ENCODE measurements at places on chromosomes 5 and 9.

- DNase-seq, result no peak
Observed at GRCh38 chr9:114905170-114905940, 25.0 kb downstream of the TNFSF8 start.

GRCh38 chr5:152349683-152350526 lies 55.2 kb downstream of the NMUR2 start:
- DNase-seq, result peak; percentile 56

GRCh38 chr9:119487118-119487827 lies 118.0 kb upstream of the BRINP1 start:
- DNase-seq, result peak; percentile 37

DNA sequence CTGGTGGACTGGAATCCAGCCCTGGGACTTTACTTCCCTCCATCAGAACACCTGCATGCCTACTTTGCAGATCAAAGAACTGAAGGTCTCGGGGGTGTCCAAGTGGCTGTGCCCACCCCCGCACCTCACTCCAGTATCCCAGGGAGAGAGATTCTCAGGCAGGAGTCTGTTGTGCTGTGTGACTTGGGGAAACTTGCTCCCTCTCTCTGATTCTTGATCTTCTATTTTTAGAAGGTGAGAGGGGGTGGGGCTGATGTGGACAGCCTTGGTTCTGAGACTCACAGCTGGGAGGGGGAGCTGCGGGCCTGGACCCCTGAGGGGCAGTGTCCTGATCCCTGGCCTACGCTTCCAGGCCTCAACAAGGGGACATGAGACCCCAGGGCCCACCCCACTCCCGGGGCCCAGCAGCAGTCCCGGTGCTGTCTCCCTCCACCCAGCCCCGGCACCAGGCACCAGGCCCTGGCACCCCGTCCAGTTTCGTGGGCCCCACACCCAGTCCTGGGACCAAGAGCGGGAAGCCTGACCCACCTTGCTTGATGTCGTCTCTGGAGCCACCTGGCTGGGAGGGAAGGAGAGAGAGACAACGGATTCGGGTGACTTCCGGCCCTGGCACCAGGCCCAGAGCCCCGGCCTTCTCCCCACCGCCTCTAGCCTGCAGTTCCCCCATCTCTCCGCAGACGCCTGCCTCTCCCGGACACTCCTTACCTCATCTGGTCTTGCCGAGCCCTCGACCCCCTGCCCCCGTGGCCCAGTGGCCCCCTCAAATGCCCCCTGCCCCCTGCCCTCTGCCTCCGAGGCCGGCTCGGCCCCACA lies 74.0 kb upstream of the SPTLC1 start:
- no peak for DNase-seq

- DNase-seq, result no peak
Observed at GRCh38 chr9:95740217-95741004, 135.1 kb upstream of the ERCC6L2 start.

GRCh38 chr5:112594941-112595340 lies 142.7 kb upstream of the APC start:
- no peak for DNase-seq

GRCh38 chr9:21709464-21710058 lies 92.9 kb upstream of the MTAP start:
- peak; percentile 72 for DNase-seq

DNA sequence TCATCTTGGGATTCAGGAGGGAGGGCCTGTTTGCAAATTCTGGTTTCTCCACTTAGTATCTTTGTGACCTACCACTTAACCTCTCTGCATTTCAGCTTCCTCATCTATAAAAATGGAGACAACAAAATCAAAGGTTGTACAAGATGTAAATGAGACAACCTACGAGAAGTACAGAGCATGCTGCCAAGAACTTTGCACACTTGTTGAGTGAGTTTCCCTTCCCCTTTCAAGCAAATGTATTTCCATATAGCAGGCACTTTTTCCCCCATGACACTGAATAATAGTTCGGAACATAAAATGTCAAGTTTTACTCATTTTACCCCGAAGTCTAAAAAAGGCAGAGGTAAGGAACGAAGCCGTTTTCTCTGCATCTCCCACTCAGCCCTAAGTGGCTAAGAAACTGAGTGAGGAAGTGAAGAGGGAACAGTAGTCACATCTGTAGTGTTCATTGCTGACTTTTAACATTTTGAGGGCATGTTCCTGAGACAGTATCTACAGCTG lies 159.0 kb downstream of the TLE1 start:
- DNase-seq, result no peak

- DNase-seq, result no peak
Observed at GRCh38 chr5:139248826-139249453, 44.6 kb upstream of the MATR3 start.

- no peak for DNase-seq
Observed at GRCh38 chr9:71079451-71079850, 42.0 kb downstream of the TRPM3 start.

GRCh38 chr9:99590410-99590809 lies 231.3 kb upstream of the NR4A3 start:
- no peak for DNase-seq

GRCh38 chr5:43371821-43372220 lies 40.4 kb downstream of the CCL28 start:
- DNase-seq, result no peak

- DNase-seq, result no peak
Observed at GRCh38 chr5:92492908-92493307, 1088.1 kb downstream of the NR2F1-AS1 start.

GRCh38 chr5:36252722-36253365 lies 11.1 kb upstream of the NADK2 start:
- no peak for DNase-seq

DNA sequence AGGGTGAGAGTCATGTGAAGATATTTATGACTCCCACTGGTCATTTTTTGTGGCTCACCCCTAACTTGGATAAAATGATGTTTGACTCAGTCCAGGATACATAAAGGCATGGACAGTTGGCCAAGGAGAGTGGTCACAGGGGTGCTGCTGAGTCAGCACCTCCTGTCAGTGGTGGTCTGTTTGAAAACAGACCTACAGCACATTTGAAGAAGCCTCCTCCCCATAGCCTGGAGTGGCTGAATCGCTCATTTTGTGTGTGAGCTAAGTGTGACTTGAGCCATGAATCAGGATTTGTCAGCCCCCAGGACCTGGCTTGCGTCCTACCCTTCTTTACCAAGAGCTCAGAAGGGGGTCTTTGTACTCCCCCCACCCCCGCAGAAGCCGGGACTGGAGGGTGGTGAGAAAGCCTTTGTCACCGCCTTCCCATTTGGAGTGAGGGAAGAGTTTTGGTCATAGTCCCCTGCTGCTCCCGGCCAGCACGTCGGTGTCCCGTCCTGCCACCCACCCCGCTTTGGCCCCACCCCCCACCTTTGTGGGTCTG lies 35.6 kb downstream of the TRIO start:
- DNase-seq, result peak; percentile 94

GRCh38 chr5:66830636-66831035 lies 234.4 kb downstream of the MAST4 start:
- DNase-seq, result no peak

DNA sequence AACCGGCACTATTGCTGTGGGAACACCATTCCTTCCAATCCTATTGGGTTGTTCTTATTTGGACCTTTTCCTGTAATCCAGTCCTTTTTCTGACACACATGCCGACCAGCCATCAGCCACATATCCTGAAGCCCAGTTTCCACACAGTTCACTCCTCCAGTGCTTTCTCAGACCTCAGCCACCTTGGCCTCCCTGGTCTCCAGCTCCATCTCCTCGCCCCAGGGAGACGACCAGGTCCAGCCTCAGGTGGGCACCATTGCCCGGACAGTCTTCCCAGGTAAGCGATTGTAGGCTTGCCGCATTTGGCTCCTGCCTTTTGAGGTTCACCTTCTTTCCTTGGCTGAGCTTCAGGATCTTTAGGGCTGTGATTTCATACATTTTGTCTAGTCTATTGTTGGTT lies 15.2 kb upstream of the TERT start:
- no peak for DNase-seq

GRCh38 chr9:89996773-89997172 lies 392.0 kb downstream of the GADD45G start:
- no peak for DNase-seq

GRCh38 chr9:16377311-16377710 lies 493.2 kb downstream of the BNC2 start:
- DNase-seq, result no peak

GRCh38 chr5:2135833-2136232 lies 253.1 kb upstream of the IRX4 start:
- DNase-seq, result no peak

- no peak for DNase-seq
Observed at GRCh38 chr5:35212122-35212982, 17.9 kb downstream of the PRLR start.

GRCh38 chr9:112822618-112823017 lies 68.1 kb downstream of the SLC46A2 start:
- no peak for DNase-seq

DNA sequence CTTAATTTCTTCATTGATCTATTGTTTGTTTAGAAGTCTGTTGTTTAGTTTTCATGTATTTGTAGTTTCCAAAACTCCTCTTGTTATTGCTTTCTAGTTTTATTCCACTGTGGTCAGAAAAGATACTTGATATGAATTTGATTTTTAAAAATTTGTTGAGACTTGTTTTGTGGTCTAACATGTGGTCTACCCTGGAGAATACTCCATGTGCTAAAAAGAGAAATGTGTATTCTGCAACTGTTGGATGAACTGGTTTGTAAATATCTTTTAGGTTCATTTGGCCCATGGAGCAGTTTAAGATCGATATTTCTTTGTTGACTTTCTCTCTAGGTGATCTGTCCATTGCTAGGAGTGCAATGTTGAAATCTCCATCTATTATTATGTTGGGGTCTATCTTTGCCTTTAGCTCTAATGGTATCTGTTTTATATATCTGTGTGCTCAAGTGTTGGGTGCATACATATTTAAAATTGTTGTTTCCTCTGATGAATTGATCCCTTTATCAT lies 150.6 kb upstream of the ATP10B start:
- DNase-seq, result no peak

DNA sequence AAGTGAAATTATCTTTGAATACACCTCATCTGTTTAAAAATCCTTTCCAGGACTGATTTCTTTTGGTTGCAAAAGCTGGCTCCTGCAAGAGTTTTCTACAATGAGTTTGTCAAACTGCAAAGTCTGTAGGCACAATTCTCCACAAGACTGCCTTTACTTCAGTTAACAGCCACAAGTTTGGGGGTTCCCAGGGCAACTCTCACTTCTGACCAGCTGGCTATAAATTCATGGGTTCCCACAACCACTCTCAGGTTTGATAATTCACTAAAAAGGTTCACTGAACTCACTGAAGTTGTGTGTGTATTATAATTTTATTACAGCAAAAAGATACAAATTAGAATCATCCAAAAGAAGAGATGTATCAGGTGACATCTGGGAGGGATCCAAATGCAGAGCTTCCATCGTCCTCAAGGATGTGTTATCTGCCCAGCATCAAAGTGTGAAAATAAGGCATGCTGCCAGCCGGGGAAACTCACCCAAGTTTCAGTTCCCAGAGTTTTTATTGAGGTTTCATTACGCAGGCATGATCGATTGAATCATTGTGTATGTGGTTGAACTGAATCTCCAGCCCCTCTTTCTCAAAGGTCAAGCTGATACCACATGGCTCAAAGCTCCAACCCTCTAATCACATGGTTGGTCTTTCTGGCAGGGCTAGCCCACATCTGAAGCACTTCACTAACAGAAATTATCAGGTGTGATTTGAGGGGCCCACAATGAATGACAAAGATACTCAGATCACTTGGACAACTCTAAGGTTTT lies 19.0 kb upstream of the PSIP1 start:
- peak; percentile 66 for DNase-seq

GRCh38 chr5:103232393-103232999 lies 26.1 kb upstream of the MACIR start:
- peak; percentile 37 for DNase-seq

DNA sequence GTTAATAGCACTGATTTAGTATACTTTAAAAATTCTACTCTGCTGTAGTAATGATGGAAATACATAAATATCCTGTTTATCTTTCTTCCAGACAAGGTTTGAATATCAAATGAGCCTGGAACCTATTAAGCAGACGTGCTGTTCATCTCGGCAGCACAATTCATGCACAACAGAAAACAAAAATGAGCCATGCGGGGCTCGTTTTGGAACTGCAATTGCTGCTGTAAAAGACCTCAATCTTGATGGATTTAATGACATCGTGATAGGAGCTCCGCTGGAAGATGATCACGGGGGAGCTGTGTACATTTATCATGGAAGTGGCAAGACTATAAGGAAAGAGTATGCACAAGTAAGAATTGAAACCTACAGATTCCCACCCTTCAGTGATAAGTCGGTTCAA lies 79.1 kb upstream of the ITGA2 start:
- no peak for DNase-seq

- DNase-seq, result no peak
Observed at GRCh38 chr5:17167171-17167891, 50.1 kb upstream of the BASP1 start.

- no peak for DNase-seq
Observed at GRCh38 chr5:176799488-176799887, 10.9 kb upstream of the UNC5A start.

DNA sequence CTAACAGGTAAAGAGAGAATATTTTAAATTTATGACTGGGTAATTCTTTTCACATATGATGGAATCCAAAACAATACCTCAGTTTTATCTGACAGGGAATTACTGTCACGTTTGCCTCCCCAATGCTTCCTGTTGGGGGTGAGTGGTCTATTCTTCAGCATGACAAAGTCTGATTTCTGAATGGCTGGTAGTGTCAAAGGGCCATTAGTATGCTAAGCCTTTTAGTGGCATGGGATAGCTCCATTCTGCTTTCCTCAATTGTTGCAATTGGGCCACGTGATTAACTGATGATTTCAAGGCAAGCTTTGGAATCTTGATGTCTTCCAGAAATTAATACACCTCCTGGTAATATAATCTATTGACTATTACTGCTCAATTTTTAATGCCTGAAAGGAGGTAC lies 14.7 kb upstream of the NDUFS4 start:
- peak; percentile 59 for DNase-seq

DNA sequence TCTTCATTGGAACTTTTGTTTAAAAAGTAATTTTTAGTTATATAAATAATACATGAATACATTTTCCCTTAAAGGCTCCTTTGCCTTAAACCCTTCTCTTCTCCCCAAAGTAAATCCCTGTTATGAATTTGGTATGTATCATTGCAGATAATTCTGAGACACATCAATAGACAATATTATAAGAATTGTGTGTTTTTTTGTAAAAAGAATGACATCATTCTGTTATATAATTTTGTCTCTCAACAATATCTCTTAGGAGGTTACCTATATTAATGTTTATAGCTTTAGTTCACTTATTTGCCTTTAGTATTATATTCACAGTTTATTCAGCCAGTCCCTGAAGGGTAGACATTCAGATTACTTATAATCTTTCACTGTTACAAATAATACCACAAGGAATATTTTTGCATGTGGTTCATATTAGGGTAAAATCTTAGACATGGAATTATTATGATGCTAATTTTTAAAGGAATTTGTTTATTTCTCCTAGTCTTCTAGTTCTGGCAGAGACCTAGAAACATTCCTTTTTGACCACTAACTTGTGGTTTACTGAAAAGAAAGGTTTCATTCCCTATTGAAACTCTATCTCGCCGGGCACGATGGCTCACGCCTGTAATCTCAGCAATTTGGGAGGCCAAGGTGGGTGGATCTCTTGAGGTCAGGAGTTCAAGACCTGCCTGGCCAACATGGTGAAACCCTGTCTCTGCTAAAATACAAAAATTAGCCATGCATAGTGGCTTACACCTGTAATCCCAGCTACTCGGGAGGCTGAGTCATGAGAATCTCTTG lies 105.6 kb downstream of the KCTD16 start:
- no peak for DNase-seq

All from mesendoderm (in vitro differentiated cells).